ENCODE measurements at places on chromosomes 11 and 22. TPM values are rescaled to one million over a fixed set of nuclear protein-coding genes. Genes with fewer than 3 reads are reported as not detected.

- DNase-seq = no peak
Measured at GRCh38 chr22:48257685-48258055, 1495.2 kb downstream of the TBC1D22A start.

DNA sequence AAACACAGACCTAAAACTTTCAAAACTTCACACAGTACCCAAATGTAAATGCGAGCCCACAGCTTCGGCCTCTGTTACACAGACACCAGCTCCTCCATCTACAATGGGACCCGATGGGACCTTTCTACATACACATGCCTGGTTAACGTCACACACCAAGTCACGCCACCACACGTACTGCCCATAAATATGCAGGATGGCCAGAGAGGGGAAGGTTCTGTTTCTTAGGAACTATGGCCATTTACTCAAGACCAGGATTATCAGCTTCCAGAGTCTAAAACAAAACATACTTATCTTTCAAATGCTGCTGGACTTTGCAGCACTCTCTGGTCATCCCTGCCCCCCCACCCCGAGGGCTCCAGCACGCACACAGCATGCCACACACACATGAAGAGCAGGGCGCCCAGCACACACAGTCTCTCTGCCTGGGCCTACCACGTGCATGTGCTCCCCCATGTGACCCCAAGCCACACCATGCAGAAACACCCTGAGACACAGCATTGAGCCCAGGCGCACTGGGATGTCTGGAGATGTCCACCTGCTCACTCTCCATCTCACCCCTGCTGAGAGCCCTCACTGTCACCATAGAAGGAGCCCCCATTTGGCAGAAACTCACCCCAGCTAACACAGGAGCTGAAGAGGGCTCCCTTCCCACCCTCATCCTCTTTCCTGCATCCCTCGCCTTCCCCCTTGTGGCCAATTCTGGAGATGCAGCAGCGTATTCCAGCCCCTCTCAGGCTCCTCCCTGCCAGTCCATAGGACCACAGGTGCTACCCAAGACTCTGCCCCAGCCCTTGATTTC lies 61.8 kb downstream of the SLC22A12 start:
- DNase-seq = peak; percentile 86

DNA sequence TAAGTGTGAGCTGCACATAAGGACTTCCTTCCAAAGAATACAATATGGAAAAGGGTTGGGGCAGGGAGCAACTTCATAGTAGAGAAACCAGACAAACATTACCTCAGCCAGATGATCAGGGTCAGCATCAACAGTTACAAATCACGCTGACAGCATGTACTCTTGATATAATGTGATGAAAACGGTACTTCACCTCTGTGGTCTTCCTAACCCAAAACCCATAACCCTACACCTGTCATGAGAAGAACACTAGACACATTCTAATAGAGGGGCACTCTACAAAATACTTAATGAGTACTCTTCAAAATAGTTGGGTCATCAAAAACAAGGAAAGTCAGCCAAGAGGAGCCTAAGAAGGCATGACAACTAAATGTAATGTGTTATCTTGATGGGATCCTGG lies 43.9 kb downstream of the RRAS2 start:
- DNase-seq = no peak

GRCh38 chr11:113698515-113698914 lies 7.6 kb downstream of the TMPRSS5 start:
- no peak for DNase-seq

DNA sequence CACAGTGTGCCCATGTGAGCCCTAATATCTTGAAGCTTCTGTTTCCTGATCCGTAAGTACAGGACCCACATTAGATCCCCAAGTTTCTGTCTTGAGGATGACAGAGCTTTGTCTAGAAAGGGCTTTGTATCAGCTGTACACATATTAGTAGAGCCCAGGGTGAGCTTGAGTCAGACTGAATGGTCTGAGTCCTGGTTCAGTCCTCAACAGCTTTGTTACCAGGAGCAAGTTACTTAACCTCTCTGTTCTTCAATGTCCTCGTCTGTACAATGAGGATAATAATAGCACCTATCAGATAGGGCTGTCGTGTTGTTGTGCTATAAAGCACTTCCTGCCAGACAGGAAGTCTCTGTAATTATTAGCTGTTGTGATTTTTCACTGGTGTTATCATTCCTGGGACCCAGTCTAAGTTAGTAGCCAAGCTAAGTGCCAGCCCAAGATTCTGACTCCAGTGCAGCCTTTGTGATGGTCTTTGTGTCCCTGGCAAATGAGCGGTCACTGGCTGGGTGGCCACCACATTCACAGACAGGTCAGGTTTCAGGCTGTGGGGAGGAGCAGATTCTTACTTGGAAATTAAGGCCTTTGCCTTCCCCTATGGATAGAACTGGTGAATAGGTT lies 6.8 kb downstream of the TOM1 start:
- no peak for DNase-seq

GRCh38 chr11:16361108-16361865 lies 4.9 kb upstream of the SOX6 start:
- DNase-seq = no peak

DNA sequence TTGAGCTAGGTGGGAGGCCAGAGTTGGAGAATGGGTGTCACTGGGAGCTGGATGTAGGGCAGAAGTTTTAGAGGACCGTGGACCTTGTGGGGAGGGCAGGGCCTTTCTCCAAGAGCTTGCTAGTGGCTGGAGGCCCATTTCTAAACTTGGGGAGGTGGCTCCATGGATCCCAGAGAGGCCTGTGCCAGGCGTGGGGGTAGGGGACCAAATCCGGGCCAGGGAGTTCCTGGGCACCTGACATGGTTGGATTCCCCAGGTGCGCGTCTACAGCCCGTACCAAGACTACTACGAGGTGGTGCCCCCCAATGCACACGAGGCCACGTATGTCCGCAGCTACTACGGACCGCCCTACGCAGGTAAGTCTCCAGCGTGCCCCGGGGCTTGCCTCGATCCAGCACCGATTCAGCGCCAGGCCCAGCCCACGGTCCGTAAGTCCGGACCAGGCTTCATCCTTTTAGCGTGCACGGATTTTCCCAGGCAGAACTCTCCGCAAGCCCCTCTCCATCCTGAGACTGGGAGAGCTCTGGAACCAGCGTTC lies 14.2 kb downstream of the PLEKHB1 start:
- no peak for DNase-seq

DNA sequence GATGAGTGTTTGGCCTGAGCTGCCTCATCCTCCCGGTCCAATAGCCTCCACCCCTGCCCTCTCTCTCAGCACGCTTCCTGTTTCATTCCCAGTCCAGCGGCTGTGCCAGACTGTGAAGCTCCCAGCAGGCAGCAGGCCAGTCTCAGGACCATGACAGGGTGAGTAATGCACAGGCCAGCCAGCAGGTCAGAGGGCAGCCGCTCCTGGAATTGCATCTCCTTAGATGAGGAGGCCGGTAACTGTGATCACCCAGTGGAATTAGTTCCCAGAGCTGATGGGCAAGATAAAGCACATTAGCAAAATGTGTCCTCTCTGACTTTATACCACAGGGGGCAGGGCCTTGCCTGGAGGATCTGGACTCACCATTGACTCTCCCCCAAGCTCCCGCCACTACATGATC lies 251.2 kb downstream of the ETS1 start:
- no peak for DNase-seq

- no peak for DNase-seq
Measured at GRCh38 chr22:49519117-49519737, 308.4 kb downstream of the BRD1 start.

ZC3H12C gene
- total RNA-seq = 3.3 TPM

USH1C gene
- 1.2 TPM for total RNA-seq

MMP8 gene
- 0.17 TPM for total RNA-seq

ABCC8 gene
- total RNA-seq = not detected

SPDYC gene
- total RNA-seq = 0.08 TPM

Data from liver (tissue), 10 donors.